ENCODE measurements at places on chromosomes 2 and 18.
A peak's percentile ranks its signal among the peaks of the same experiment; 100 is the strongest.

- DNase-seq: no peak
These were observed 198.8 kb downstream of the L3MBTL4 start for GRCh38 chr18:6215888-6216287.

GRCh38 chr2:30706534-30707303 lies 100.5 kb downstream of the CAPN13 start:
- peak; percentile 83 for DNase-seq

GRCh38 chr18:62950246-62950645 lies 234.9 kb downstream of the PHLPP1 start:
- DNase-seq: no peak

GRCh38 chr18:57466307-57466706 lies 31.1 kb downstream of the ONECUT2 start:
- DNase-seq: no peak

DNA sequence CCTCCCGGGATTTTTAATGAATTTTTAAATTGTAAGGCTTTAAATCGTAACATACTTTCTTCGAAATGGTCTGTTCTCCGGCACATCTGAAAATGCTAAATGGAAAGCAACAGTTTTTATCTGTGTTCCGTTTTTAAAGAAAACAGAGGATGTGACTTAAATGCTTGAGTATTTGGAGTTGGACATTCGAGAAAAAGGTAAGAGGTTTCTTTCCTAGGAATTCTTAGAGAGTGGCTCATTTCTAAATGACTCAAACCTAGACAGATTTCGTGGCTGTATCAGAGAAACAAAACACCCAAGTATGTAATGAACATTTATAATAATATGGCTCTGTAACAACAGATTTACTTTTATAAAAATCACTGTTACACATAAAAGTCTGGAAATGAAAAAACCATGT lies 177.6 kb upstream of the CCDC68 start:
- no peak for DNase-seq

GRCh38 chr2:34578641-34579040 lies 979.5 kb upstream of the FAM98A start:
- DNase-seq: no peak

GRCh38 chr2:191225690-191226089 lies 19.5 kb upstream of the MYO1B start:
- no peak for DNase-seq

- DNase-seq: no peak
These were observed 305.4 kb upstream of the LYPD1 start for GRCh38 chr2:132975193-132976105.

DNA sequence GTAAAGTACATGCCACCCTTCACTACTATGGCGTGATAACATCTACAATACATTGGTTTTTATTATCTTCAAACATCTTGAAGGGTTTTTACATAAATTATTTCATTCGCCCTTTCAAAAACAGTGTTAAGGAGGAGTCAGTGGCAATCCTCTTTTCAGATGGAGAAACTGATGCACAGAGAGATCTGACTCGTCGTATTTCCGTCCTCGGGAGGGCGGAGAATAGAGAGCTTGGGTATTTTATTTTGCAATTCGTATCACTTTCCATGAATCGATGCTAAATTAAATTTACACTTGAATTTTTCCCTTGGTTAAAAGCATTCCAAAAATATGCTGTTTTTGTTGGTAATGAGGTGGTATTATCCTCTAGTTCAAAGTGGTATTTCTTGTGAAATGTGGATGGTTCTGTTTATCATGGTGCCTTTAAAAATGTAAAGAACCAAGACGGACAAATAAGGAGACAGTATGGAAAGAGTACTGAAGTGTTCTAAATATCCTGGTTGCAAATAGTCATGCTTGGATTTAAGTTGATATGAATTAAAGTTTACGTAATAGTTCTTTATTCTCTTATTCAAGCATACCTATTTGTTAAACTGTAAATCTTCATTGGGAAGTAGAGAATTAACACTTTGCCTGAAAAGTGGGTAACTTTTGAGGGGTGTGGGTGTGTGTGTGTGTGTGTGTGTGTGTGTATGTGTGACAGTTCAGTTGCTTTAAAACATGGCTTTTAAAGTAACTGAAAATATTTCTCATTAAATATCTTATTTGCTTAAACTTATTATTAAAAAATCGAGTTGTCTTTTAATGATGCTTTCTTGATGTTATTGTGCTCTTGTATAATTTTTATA lies 5.6 kb downstream of the PHLPP1 start:
- DNase-seq: no peak

- DNase-seq: no peak
These were observed 16.1 kb upstream of the SPTBN1 start for GRCh38 chr2:54440050-54440449.
